ENCODE measurements at places on chromosomes 5 and 9. TPM values are rescaled to one million over a fixed set of nuclear protein-coding genes. Genes with fewer than 3 reads are reported as not detected.

Gene VCP
- 287 TPM for total RNA-seq

Gene RAB3C
- not detected for total RNA-seq

Gene TLX3
- not detected for total RNA-seq

Gene SPINK7
- total RNA-seq = not detected

Gene PRKACG
- total RNA-seq = not detected

Gene DMRT2
- total RNA-seq = not detected

Gene LHX3
- 0.09 TPM for total RNA-seq

Gene COL23A1
- not detected for total RNA-seq

Gene SPOCK1
- 14.2 TPM for total RNA-seq

Gene FBXO38
- 17.5 TPM for total RNA-seq

Gene GOLGA1
- 10.6 TPM for total RNA-seq

Gene CRB2
- total RNA-seq = 0.11 TPM

Gene BARHL1
- total RNA-seq = not detected

Gene DOCK2
- total RNA-seq = 2.3 TPM

Gene MTX3
- total RNA-seq = 5.0 TPM

Gene WDR38
- not detected for total RNA-seq

Gene RFK
- 49.5 TPM for total RNA-seq

Gene CAMK2A
- 0.76 TPM for total RNA-seq

Gene CEL
- total RNA-seq = 0.70 TPM

Gene GCNT4
- total RNA-seq = 0.43 TPM

Gene CERCAM
- total RNA-seq = 38.8 TPM

Gene SPATA31C1
- total RNA-seq = not detected

Gene QRFP
- total RNA-seq = not detected

Gene FOXD4L5
- total RNA-seq = not detected

Gene SLC1A3
- total RNA-seq = not detected

Gene SLC6A18
- not detected for total RNA-seq

Gene MVB12B
- total RNA-seq = 8.1 TPM

Gene PRRX2
- total RNA-seq = 8.7 TPM

Gene AGGF1
- 14.4 TPM for total RNA-seq

Gene FOXI1
- total RNA-seq = not detected

Gene BBLN
- total RNA-seq = 66.9 TPM

Gene TRIO
- 97.4 TPM for total RNA-seq

Gene IL13
- total RNA-seq = not detected

Gene ZNF79
- total RNA-seq = 6.3 TPM

Gene MEIKIN
- not detected for total RNA-seq

Gene IL3
- total RNA-seq = not detected

Gene CARD6
- 3.8 TPM for total RNA-seq

Gene IFNA2
- total RNA-seq = not detected

Gene ZDHHC11B
- total RNA-seq = 1.2 TPM

Gene CNOT6
- 19.0 TPM for total RNA-seq

Gene NOL8
- total RNA-seq = 29.1 TPM

Gene PCDHGA9
- 0.07 TPM for total RNA-seq

Gene SLC25A2
- total RNA-seq = not detected

Gene PLEKHG4B
- 1.1 TPM for total RNA-seq

Gene NRARP
- 4.1 TPM for total RNA-seq

Gene ADAM19
- 11.4 TPM for total RNA-seq

Gene RASGEF1C
- not detected for total RNA-seq

Gene INSL6
- not detected for total RNA-seq

Gene THBS4
- not detected for total RNA-seq

Gene SPTLC1
- 63.2 TPM for total RNA-seq

Gene FCHO2
- 12.8 TPM for total RNA-seq

Gene TNPO1
- total RNA-seq = 128 TPM

Gene ANKRD20A1
- 1.0 TPM for total RNA-seq

Gene AK8
- total RNA-seq = 1.4 TPM

Gene RGS7BP
- total RNA-seq = not detected
